Activated CD4-positive, alpha-beta memory T cell treated with anti-CD3 and anti-CD28 coated beads, Interleukin-2, amount 10 ng/mL, durations not matched to agents 7 days and 5 days (primary cell): ENCODE measurements at places on chromosomes 1 and 21.

- no peak for DNase-seq
Observed at GRCh38 chr1:10897981-10898728, 101.7 kb upstream of the CASZ1 start.

- DNase-seq = no peak
Observed at GRCh38 chr1:55334160-55334559, 119.0 kb upstream of the USP24 start.

DNA sequence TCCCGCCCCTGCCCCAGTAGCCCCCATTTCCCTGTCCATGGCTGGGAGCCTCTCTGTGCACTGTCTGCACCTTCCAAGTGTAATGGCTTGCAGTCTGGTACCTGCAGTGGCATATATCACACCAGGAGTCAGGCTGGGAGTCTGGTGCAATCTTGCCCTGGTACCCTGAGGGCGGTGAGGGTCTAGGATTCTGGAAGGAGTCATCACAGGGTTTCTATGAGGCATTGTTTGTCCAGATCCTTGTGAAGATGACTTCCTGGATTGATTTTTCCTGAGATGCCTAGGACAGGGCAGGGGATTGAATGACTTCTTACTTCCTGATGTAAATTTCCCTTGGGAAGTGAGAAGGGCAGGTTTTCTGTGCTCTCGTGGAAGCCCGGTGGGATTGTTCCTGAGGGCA lies 5.9 kb upstream of the PKP1 start:
- no peak for DNase-seq

GRCh38 chr1:33060579-33061083 lies 20.3 kb upstream of the AZIN2 start:
- DNase-seq = no peak

DNA sequence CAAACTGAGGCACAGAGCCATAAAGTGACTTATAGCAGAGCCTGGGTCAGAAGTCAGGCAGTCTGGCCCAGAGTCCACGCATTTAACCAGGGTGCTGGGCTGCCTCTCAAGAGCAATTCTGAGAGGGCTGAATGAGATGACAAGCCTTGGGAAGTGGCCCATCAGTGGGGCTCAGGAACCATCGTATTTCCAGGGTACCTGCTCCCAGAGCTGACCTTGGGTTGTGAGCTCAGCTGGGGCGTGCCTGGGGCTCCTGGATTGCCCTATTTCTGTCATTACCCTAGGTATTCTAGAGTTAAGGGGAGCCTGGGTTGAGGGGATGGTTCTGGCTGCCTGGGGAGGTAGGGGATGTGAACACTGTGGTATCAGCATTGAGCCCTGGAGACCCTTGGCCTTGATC lies 49.4 kb downstream of the LGR6 start:
- DNase-seq = no peak

GRCh38 chr1:181262069-181262468 lies 173.6 kb downstream of the IER5 start:
- DNase-seq = no peak

GRCh38 chr1:186768906-186769305 lies 59.8 kb upstream of the PLA2G4A start:
- DNase-seq = no peak

- DNase-seq = no peak
Observed at GRCh38 chr1:207058252-207058651, 5.2 kb downstream of the PFKFB2 start.

DNA sequence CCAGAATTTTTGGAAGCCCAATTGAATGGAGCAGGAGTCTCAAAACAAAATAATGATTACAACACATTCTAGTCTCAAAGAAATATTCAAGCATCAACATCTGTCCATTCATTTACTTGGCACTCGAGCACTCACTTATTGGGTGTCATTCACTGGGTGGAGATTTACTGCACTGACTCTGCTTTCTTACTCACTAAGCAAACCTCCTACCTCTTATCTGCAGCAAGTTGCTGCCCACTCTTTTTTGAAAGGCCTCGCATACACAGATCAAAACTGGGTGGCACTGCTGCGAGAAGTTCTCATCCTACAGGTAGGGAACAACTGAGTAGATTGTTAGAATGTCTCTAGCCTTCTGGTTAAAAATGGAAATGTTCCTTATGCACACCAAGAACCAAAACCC lies 18.0 kb downstream of the RHBDL2 start:
- DNase-seq = no peak

- DNase-seq = no peak
Observed at GRCh38 chr1:29962831-29963247, 726.5 kb downstream of the PTPRU start.

DNA sequence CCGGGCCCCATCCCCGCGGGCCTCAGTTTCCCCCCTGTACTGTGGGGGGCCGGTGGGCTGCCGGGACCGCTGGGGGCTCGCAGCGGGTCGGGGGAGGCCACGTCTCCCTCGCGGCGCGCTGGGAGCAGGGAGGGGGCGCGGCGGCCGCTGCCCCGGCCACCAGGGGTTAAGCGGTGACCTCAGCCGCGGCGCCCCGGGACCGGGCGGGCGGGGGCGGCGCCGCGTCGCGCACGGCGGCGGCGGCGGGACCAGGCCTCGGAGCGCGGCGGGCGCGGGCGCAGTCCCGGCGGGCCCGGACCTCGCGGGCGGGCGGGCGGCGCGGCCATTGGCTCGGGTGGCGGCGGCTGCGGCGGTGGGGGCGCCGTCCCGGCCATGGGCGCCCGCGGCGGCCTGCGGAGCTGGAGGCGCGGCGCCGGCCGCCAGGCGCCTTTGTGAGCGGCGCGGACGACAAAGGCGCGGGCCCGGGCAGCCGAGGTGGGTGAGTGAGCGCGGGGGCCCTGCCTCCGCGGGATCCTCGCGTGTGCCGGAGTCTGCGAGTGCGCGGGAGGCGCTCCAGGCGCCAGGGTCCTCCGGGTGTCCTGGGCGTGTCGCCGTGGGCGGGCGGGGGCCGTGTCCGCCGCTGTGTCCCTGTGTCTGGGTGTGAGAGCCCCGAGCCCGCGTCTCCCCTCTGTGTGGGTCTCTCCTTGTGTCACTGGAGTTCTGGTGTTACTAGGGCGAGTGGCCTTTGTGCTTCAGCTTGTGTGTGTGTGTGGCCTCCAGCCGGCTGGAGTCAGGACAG lies at the start of gene ARHGEF10L:
Gene ARHGEF10L, plus strand, starts transcription at position 222 of the 778 bp plus-strand sequence. CDS start 40,898 bp downstream, outside the sequence.
- DNase-seq = no peak

DNA sequence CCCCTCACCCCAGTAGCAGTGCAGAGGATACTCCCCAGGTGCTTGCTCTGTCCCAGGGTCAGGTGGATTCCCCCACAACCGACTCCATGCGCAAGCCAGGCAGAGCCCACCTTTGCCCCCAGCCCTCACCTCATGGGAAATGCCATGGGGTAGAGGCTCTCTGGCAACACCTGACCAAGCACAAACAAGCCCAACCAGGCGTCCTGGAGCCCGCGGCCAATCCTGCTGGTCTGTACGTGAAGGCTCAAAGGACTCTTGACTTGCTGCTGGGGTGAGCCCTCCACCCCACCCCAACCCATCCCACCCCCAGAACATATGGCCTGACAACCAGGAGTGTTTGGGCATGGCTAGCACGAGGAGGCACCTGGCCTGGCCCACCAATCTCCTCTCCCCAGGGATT lies 1.8 kb downstream of the ADGRB2 start:
- DNase-seq = no peak

DNA sequence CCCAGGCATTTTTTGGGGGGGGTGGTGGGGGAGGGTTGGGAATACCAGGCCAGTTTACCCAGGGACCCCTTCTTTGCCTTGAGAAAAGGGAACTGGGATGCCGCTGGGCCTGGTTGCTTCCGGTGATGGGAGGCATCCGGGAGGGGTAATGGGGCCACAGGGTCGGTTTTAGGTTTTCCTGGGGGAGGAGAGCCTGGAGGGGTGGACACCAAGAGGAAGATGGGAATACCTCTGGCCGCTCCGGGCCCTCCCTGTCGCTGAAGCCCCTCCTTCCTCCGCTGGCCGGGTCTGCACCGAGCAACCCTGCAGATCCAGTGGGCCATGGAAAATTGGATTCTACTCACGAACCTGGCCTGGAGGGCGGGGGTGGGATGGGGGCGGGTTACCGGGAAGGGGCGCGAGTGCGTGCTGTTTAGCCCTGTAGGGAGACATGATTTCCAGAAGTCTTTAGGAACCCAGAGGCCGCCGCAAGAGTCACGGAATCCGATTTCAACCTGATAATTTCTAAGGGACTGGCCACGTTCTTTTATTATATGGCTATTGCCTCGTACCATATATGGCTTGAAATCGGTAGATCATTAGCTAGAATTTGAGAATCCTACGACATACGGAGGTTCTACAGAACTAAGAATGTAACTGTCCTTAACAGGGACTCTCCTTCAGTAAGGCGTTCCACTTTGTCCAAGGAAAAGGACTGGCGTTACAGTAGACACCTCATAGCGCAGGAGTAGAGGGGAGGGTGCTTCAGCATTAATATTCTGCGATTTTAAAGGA lies 749 bp downstream of the AKIRIN1 start:
- no peak for DNase-seq

DNA sequence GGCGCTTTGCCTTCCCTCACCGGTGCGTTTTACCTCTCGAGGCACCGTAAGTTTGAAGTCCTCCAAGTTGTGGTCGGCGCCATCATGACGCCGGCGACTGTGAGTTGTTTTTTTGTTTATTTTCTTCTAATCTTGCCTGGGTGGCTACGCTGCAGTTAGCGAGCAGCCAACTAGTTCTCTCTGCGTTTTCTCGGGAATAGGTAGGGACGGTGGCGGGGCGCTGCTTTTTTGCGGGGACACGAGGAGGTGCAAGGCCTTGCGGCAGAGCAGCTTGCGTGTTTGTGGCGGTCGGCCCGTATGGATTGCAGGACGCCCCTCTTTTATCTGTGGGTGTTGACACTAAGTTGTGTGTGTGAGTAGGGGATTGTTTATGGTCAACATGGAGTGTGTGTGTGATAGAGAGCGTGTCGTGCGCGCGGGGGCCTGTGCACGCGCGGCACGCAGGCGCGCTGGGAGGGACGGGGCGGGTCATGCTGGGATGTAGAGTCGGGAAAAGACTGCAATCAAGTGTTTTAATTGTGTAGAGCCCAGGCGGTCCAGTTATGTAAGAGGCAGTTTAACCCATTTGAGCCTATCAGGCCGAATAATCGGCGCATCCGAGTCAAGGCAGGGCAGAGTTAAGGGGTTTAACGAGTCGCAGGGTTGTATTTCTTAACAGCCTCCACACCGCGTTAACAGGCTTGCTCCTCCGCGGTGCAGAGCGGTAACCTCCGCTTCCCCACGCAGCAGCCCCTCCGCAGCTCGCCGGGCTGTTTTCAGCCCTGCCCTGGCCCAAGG lies 1.2 kb upstream of the NEGR1 start:
- peak; percentile 16 for DNase-seq
